ENCODE measurements at places on chromosomes 12 and 14. TPM values are rescaled to one million over a fixed set of nuclear protein-coding genes. Genes with fewer than 3 reads are reported as not detected.

- peak overlapping the region; percentile 86 for H3K4me3 ChIP-seq
- DNase-seq: no peak
- peaks cover 13% of the 10 kb centered on the region for H3K36me3 ChIP-seq
Measured at GRCh38 chr14:63543826-63544406, 739 bp upstream of the PPP2R5E start.

DNA sequence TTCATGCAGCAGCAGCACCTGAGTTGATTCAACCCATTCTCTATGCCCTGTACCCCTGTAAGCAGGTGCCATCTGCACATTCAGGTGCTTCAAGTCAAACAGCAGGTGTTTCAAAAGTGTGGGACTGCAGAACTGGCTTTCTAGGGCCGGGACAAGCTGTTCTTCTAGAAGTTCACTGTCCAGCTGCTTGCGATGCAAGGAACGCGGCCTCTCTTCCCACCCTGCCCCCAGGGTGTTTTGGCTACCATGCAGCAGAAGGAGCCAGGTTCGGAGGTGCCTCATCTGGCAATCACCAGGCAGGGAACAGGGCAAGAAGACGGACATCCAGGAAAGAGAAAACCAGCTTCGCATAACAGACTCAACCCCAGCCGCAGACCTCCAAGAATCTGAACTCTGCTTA is 35.2 kb downstream of the TMEM132D start:
- no peak for DNase-seq
- H3K4me1 ChIP-seq: peaks cover 13% of the 10 kb centered on the region
- H3K27ac ChIP-seq: no peak overlapping the region
- no peaks in the 10 kb centered on the region for H3K36me3 ChIP-seq

DNA sequence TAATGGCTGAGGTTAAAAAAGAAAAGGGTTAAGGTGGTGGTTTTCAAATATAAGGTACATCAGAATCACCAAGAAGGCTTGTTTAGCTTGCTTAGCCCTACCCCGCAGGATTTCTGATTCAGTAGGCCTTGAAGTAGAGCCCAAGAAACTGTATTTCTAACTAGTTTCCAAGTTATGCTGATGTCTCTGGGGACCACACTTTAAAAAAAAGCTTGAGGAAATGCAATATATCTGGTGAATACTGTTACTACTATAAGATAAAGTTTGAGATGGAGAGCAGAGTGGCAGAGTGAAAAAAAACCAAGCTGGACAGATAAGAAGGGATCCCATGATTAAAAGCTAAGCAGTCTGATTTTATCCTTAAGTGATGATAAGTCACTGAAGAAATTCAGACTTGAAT is 18.3 kb upstream of the GXYLT1 start:
- no peak overlapping the region for H3K27ac ChIP-seq
- H3K36me3 ChIP-seq: peaks cover 23% of the 10 kb centered on the region
- no peak overlapping the region for H3K4me3 ChIP-seq
- no peaks in the 10 kb centered on the region for H3K4me1 ChIP-seq

GRCh38 chr12:97301576-97301975 is 161.0 kb upstream of the RMST start:
- H3K27ac ChIP-seq: no peak overlapping the region
- H3K36me3 ChIP-seq: no peaks in the 10 kb centered on the region

Gene FBXO34
- 44.1 TPM for total RNA-seq

Gene NUAK1
- 14.0 TPM for total RNA-seq

DNA sequence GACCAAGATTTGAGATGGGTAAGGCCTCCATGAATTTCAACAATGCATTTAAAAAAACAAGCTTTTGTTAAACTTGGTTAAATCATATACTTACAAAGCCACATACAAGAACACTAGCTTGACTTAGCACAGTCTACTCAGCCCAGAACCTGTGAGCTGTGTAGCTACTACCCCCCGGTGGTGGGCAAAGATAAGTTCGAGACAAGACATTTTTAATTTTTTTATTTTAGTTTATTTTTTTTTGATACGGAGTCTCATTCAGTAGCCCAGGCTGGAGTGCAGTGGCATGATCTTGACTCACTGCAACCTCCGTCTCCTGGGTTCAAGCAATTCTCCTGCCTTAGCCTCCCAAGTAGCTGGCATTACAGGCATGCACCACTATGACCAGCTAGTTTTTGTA is 3.7 kb upstream of the NECAP1 start:
- H3K36me3 ChIP-seq: no peaks in the 10 kb centered on the region
- no peak overlapping the region for H3K27ac ChIP-seq
- DNase-seq: peak; percentile 80
- H3K4me1 ChIP-seq: no peaks in the 10 kb centered on the region

GRCh38 chr12:41277946-41278267 is 89.8 kb downstream of the PDZRN4 start:
- no peaks in the 10 kb centered on the region for H3K36me3 ChIP-seq
- no peak overlapping the region for H3K27ac ChIP-seq
- H3K4me3 ChIP-seq: no peak overlapping the region
- no peaks in the 10 kb centered on the region for H3K27me3 ChIP-seq
- no peak for DNase-seq
- H3K4me1 ChIP-seq: peaks cover 10% of the 10 kb centered on the region

DNA sequence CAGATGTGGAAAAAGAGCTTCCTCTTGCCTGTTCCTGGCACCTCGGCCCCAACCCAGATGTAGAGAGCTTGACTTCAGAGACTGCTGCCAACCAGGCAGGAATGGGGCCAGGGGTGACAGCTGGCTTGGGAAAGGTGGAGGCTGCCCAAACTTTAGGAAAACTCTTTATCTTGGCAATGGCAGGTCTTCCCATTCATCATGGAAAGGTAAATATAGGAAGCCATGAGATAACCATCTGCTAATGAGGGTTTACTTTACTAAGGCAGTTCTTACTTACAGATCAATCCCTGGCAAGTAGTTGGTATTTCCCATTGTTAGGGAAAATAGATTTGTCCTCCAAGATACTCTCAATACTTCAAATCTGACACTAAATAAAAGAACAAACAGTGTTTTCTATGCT is 143.1 kb upstream of the NUDT4 start:
- no peak overlapping the region for H3K27ac ChIP-seq
- no peaks in the 10 kb centered on the region for H3K4me1 ChIP-seq
- H3K4me3 ChIP-seq: no peak overlapping the region
- DNase-seq: no peak
- H3K27me3 ChIP-seq: no peaks in the 10 kb centered on the region
- no peaks in the 10 kb centered on the region for H3K36me3 ChIP-seq

GRCh38 chr12:42372154-42372791 is 46.3 kb downstream of the PPHLN1 start:
- no peaks in the 10 kb centered on the region for H3K4me1 ChIP-seq
- no peak overlapping the region for H3K27ac ChIP-seq
- peaks cover 31% of the 10 kb centered on the region for H3K36me3 ChIP-seq
- DNase-seq: peak; percentile 62

Gene LRP1-AS
- not detected for total RNA-seq

Gene KRT74
- total RNA-seq: not detected

Gene MYO1H
- not detected for total RNA-seq

Gene AJUBA
- 56.5 TPM for total RNA-seq

Gene KRT78
- total RNA-seq: not detected

DNA sequence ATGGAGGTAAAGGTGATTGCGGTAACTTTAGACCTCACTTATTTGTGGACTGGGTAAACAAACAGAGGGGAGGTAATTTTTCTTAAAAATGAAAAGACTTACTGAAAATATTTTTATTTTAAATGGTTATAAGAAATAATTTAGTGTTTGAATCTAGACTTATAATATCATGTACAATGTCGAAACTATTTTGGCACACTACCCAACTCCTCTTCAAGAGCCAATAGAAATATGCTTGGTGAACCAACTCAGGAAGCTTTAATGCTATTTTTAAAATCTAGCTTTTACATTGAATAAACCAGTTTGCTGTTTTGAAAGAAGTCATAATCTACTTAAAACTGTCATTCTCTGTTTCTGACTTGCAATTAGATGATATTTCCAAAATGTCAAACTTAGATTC is 175.8 kb upstream of the NPAS3 start:
- no peaks in the 10 kb centered on the region for H3K27me3 ChIP-seq
- H3K4me1 ChIP-seq: no peaks in the 10 kb centered on the region
- H3K36me3 ChIP-seq: no peaks in the 10 kb centered on the region

- no peaks in the 10 kb centered on the region for H3K4me1 ChIP-seq
- H3K27me3 ChIP-seq: no peaks in the 10 kb centered on the region
- no peak for DNase-seq
- no peaks in the 10 kb centered on the region for H3K36me3 ChIP-seq
Measured at GRCh38 chr14:63650256-63650952, 8.7 kb upstream of the WDR89 start.

DNA sequence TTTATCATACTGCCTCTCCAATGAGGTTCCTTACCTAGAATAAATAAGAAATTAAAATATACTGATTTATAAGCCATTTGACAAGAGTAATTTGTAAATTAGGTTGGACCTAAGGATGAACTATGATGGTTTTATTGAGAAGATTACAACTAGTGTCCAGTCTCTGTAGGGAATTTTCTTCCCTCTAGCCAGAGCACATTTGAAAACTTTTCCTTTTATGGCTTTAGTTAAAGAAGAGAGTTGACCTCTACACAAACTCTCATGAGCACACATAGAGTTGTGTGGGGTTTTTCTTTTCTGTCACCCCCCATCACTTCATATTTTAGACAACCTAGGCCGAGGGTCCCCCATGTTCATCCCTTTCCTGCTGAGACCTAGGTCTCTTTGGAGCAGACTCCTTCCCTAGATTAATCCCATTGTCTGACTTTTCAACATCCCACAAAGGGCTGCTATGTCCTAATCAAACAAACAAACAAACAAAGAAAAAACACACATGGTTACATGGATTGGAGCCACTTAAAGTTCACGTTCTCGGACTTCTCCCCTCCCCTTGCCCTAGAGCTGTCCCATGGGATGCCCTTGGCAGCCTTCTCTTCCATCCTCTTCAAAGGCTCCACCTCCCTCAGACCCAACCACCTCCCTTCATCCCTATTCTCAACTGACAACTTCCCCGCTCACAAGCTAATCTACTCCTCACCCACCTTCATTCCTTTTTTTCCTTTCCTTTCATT is 40.7 kb downstream of the GPR135 start:
- no peaks in the 10 kb centered on the region for H3K4me1 ChIP-seq
- no peak for DNase-seq
- H3K36me3 ChIP-seq: no peaks in the 10 kb centered on the region
- H3K27me3 ChIP-seq: no peaks in the 10 kb centered on the region

DNA sequence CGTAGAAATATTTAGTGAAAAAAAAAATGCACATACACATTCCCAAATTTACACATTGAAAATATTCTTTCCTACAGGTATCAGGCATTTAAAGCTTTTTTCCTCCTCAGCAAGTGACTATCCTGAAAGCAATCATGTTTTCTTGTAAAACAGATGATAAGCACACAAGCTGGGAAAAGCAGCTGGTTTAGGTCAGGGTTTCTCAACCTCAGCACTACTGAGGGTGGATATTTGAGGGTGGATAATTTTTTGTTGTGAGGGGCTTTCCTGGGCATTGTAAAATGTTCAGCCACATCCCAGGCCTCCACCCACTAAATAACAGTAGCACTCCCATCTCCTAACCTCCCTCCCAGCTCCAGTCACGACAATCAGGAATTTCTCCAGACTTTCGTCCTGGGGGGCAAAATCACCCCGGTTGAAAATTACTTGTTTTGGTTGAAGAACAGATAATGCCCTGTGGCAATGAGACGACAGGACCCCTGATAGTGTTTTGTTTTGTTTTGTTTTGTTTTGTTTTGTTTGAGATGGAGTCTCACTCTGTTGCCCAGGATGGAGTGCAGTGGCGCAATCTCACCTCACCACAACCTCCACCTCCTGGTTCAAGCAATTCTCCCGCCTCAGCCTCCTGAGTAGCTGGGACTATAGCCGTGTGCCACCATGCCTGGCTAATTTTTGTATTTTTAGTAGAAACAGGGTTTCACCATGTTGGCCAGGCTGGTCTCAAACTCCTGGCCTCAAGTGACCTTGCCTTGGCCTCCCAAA is 15.0 kb upstream of the NT5DC3 start:
- peaks cover 2% of the 10 kb centered on the region for H3K4me1 ChIP-seq
- H3K4me3 ChIP-seq: no peak overlapping the region
- no peaks in the 10 kb centered on the region for H3K36me3 ChIP-seq
- no peak for DNase-seq

- H3K4me3 ChIP-seq: peak overlapping the region; percentile 61
- DNase-seq: peak; percentile 87
- peaks cover 24% of the 10 kb centered on the region for H3K4me1 ChIP-seq
- peaks cover 17% of the 10 kb centered on the region for H3K36me3 ChIP-seq
- H3K27ac ChIP-seq: no peak overlapping the region
- no peaks in the 10 kb centered on the region for H3K27me3 ChIP-seq
Measured at GRCh38 chr12:113231235-113232088, 10.2 kb downstream of the TPCN1 start.

Gene GNB3
- 14.3 TPM for total RNA-seq

Gene AVPR1A
- not detected for total RNA-seq

GRCh38 chr14:100857923-100858837 is 32.3 kb downstream of the MEG3 start:
- H3K27ac ChIP-seq: no peak overlapping the region
- no peak for DNase-seq
- H3K4me1 ChIP-seq: no peaks in the 10 kb centered on the region
- H3K4me3 ChIP-seq: no peak overlapping the region
- H3K36me3 ChIP-seq: no peaks in the 10 kb centered on the region
- H3K27me3 ChIP-seq: peaks cover 8% of the 10 kb centered on the region

DNA sequence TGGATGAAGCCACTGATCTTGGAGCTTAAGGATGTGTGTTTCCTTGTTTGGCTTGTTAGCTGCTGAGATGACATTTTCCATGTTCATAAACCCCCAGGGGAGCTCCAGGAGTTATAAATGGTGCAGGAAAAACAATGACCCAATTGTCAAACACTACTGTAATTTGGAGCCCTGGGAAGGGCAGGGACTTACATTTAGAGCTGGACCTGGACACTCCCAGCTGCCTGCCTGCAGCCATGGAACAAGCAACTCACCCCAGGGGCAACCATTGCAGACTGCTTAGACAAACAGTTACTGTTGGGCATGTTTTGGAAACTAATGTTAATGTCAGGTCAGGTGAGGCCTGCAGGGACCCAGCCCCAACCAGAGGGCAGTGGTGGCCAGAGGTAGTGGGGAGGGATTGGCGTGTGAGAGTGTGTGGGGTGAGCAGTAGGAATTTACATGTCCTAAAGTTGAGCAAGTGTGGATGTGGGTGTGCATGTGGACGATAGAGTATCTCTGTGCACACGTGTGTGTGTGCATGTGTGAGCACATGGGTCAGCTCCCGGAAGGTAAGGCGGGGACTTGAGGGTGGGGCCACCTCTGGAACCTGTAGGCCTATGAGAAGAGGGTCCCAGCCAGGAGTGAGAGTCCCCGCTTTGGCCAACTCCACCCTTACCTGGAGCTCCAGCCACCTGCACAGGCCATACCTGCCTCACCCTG is 86.4 kb upstream of the NOS1 start:
- no peaks in the 10 kb centered on the region for H3K36me3 ChIP-seq
- no peaks in the 10 kb centered on the region for H3K27me3 ChIP-seq
- DNase-seq: no peak
- no peak overlapping the region for H3K27ac ChIP-seq
- H3K4me1 ChIP-seq: no peaks in the 10 kb centered on the region

- H3K4me1 ChIP-seq: no peaks in the 10 kb centered on the region
- no peak overlapping the region for H3K27ac ChIP-seq
- peak; percentile 93 for DNase-seq
- peak overlapping the region; percentile 85 for H3K4me3 ChIP-seq
- peaks cover 26% of the 10 kb centered on the region for H3K36me3 ChIP-seq
Measured at GRCh38 chr14:53953002-53953827, 3.4 kb downstream of the BMP4 start.

GRCh38 chr12:40313928-40314327 is 89.1 kb downstream of the LRRK2 start:
- H3K4me1 ChIP-seq: peaks cover 2% of the 10 kb centered on the region
- H3K4me3 ChIP-seq: no peak overlapping the region
- H3K27me3 ChIP-seq: no peaks in the 10 kb centered on the region
- no peaks in the 10 kb centered on the region for H3K36me3 ChIP-seq
- no peak overlapping the region for H3K27ac ChIP-seq

Gene CLEC12A
- not detected for total RNA-seq

- H3K27me3 ChIP-seq: no peaks in the 10 kb centered on the region
- no peak overlapping the region for H3K27ac ChIP-seq
- no peaks in the 10 kb centered on the region for H3K36me3 ChIP-seq
Measured at GRCh38 chr12:44431647-44432343, 444.3 kb downstream of the NELL2 start.

Gene ZNF605
- total RNA-seq: 22.8 TPM

Gene SETD1B
- 30.0 TPM for total RNA-seq
